ENCODE measurements at places on chromosomes 2 and 18. TPM values are rescaled to one million over a fixed set of nuclear protein-coding genes. Genes with fewer than 3 reads are reported as not detected.

GRCh38 chr2:141611981-141612380 is 518.8 kb downstream of the LRP1B start:
- no peaks in the 10 kb centered on the region for H3K36me3 ChIP-seq
- H3K4me3 ChIP-seq: no peak overlapping the region
- H3K27ac ChIP-seq: no peak overlapping the region
- no peak for DNase-seq
- no peaks in the 10 kb centered on the region for H3K4me1 ChIP-seq

DNA sequence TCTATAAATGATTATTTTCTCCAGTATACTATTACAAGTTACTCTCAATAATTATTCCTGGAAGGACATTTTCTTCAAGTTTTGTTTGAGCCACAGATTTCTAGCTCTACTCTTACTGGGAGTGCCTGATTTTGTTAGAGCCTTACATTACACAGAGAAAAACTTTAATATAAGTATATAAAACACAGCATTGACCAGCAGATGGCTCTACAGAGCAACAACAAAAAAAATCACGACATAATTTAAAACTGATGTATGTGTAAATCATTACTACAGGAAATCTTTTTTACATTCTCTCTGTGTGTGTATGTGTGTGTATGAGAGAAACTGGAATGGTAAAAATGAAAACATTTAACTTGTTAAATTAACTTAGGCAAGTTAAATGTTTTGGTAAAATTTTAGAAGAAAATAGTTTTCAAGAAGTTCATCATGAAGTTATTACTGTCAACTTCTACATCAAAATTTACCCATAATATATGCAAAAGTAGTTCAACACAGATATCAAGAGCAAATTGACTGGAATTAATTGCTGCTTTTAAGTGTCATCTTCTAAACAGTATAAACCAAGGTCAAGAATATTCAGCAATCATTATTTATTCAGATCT is 103.3 kb downstream of the MDH1 start:
- no peaks in the 10 kb centered on the region for H3K27me3 ChIP-seq
- DNase-seq: no peak
- H3K27ac ChIP-seq: no peak overlapping the region
- H3K4me1 ChIP-seq: no peaks in the 10 kb centered on the region
- H3K4me3 ChIP-seq: no peak overlapping the region
- no peaks in the 10 kb centered on the region for H3K36me3 ChIP-seq

- no peak overlapping the region for H3K4me3 ChIP-seq
- no peaks in the 10 kb centered on the region for H3K36me3 ChIP-seq
- no peaks in the 10 kb centered on the region for H3K27me3 ChIP-seq
Measured at GRCh38 chr2:234448506-234449184, 48.2 kb downstream of the ARL4C start.

GRCh38 chr2:218221000-218221399 is 4.0 kb downstream of the ARPC2 start:
- H3K4me3 ChIP-seq: no peak overlapping the region
- peaks cover 86% of the 10 kb centered on the region for H3K4me1 ChIP-seq
- no peaks in the 10 kb centered on the region for H3K27me3 ChIP-seq
- no peak for DNase-seq

DNA sequence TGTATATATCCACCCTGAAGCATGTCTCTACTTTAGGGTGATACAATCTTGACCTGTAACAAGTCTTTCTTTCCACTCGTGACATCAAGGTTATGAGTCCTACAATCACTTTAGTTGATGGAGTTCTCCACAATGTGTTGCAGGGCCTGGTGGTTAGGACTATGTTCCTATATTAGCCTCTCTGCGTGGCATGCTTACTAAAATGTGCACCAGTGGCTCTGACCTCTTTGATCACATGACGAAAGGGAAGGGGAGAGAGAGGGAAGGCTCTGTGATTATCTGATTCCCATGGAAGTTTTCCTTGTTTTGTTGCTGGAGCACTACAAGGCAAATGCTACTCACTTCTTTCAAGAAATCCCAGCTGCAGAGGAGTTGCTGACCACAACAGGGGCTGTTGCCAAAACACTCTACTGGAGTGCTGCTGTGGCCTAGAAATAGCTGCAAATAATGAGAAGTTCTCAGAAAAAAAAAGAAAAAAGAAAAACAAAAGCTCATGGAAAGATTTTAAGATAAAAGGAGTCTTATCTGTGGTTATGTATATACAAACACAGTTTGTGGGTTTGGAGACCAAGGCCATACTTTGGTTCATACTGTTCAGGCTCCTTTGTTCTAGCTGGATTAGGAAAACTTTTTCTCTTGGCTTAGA is 272.8 kb upstream of the MMADHC start:
- no peaks in the 10 kb centered on the region for H3K36me3 ChIP-seq
- H3K4me3 ChIP-seq: no peak overlapping the region
- H3K4me1 ChIP-seq: no peaks in the 10 kb centered on the region
- H3K27me3 ChIP-seq: no peaks in the 10 kb centered on the region
- no peak for DNase-seq

- H3K4me3 ChIP-seq: no peak overlapping the region
- peak; percentile 22 for DNase-seq
- H3K4me1 ChIP-seq: no peaks in the 10 kb centered on the region
- H3K27ac ChIP-seq: no peak overlapping the region
Measured at GRCh38 chr2:239012228-239012627, 164.3 kb downstream of the TWIST2 start.

The LCT gene
- total RNA-seq: 0.17 TPM

The RFTN2 gene
- 13.3 TPM for total RNA-seq
